Left ventricle myocardium superior (tissue), 1 donor: ENCODE measurements at places on chromosomes 7 and 10.

GRCh38 chr7:22488643-22489462, 11.1 kb downstream of the STEAP1B start:
- peak; percentile 39 for DNase-seq

- DNase-seq, result no peak
These were observed 58.8 kb downstream of the INSIG1 start for GRCh38 chr7:155356323-155357105.

DNA sequence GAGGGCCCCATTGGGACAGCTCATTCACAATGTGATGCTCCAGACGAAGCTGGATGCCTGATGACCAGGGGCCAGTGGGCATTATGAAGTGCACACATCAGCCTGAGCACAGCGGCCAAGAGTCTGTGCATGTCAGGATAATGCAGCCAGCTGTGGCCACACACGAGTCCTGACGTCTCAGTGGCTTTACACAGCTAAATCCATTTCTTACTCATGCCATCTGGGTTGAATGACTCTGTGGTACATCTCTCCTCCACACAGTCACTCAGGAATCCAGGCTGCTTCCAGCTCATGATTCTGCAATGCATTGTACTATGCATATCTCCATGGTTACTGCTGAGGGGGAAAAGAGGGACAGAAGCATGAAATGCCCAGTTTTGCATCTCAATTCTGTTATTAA, 123.6 kb downstream of the PRLHR start:
- DNase-seq, result no peak

DNA sequence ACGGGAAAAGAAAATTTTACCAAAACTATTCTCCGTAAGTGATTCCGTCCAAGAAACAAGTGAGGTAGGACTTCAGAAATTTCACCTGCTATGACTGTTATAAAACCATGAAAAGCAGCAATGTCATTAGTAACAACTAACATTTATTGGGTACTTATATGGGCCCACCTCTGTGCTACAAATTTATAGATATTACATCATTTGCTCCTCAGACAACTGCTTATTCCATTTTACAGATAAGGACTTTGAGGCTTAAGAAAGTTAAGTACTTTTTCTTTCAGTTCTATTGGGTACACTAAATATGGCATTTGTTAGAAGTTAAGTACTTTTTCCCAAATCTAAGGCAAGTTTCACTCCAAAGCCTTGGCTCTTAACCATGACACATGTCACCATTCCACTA, 36.3 kb downstream of the HACD1 start:
- DNase-seq, result no peak

DNA sequence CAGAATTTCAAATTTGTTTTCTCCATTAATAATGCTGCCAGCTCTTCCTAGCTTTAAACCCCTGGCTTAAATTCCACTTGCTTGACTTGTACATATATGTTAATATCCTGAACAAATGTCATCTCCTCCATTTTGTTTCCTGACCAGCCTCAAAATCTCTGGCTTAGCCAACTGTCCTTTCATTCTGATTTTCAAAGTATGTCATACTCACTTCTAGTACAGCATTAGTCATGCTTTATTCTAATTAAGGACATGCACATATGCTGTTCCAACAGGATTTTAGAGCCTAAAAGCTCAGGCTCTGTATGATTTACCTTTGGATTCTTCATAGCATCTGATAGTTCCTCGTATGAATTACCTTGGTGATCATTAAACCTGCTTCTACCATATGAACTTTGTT, 158.3 kb downstream of the ZNF438 start:
- DNase-seq, result no peak

DNA sequence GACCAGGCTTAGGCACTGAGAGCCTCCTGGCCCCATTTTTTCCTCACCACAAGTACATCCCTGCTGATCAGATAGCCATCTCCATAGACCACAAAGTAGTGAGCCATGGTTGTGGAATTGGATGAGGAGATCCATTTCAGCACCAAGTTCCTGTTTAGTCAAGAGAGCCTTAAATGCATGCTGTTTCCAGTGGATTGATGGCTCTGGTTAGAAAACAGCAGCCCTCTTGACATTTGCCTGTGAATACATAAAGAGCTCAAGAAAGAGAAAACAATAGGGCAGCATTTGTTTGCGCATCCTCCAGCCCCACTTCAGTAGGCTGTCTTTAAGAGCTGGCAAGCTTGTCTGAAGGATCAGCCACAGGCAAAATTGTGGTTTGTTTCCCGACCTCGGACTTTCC, 251.2 kb downstream of the POU6F2 start:
- no peak for DNase-seq

DNA sequence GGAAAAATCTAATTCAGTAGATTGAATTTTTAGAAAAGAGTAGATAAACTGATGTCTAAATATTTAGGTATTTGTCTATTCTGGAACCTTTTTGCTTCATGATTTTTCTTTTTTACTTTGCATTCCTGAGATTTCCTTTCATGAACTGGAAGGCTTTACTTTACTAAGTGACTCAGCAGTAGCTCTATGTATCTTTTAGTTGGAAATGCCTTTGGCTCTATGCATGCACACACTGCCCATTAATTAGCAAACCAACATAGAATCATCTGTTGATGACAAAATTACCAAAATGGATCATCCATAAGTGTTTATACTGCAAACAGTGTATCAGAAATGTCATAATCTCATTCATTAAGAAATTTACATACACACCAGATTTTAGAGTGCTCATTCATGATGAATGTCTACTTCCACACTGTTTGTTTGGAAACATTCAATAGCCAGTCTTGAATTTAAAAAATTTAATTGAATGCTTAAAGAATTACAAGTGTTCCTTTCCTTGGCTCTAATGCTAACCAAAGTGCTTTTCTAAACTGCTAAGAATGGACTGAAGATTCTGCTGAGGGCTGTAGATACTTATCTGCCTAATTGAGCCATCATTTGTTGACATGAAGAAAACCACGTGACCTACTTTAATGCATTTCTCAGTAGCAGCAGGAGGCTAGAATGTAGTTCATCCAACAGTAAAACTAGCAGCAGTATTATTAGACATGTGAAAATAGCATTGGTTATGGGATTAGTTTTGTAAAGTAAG, 282.0 kb downstream of the ADK start:
- no peak for DNase-seq

DNA sequence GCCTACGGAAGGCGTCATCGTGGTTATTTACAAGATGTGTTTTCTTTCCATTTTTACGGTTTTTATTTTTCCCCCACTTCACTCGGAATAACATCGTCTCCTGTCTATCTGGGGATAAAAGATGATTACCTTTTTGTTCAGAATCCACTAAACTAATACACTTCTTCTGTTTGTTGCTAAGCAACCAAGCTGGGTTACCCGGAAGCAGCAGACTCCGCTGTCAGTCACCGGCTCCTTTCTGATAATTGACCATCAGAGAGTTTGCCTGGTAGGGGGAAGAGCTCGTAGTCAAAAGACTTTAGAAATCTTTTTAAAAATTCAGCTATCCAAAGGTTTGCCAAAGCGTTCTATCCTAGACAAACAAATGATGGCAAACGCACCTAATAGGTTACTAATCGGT, 75.0 kb upstream of the SFMBT2 start:
- no peak for DNase-seq

DNA sequence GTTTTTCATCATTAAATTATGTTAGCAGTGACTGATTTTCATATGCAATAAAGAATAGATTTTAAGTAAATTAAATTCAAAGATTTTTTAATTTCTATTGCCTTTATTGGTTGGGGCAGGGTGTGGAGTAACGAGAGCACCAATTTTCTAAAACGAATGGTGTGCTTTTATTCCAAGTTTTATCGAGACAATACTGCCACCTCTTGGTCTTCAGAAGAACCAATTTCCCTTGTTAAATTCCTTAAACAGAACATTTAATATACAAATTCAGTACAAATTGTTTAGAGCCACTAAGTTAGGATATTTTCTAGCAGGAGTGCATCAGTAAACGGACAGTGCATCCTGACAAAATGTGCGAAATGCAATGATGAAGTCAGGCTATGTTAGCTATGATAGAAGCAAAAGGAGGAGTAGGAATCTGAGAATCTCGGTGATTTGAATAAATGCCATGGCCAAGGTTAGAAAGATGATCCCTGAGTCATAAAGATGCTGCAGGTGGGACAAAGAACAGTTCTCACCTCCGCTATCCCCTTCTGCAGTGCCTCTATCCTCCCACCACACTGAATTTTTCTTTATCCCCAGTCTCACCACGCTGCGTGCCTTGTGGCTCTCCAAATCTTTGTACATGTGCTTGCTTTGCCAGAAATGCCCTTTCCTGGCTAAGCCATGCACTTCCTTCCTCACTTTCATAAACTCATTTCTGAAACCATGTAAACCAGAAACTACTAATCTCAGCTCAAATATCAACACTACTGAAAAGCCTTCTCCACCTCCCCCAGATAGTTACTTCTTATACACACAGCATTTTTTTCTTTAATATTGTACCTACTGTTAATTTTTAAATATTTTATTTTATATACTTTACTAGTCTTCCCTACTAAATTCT, 31.9 kb upstream of the AGBL3 start:
- no peak for DNase-seq

DNA sequence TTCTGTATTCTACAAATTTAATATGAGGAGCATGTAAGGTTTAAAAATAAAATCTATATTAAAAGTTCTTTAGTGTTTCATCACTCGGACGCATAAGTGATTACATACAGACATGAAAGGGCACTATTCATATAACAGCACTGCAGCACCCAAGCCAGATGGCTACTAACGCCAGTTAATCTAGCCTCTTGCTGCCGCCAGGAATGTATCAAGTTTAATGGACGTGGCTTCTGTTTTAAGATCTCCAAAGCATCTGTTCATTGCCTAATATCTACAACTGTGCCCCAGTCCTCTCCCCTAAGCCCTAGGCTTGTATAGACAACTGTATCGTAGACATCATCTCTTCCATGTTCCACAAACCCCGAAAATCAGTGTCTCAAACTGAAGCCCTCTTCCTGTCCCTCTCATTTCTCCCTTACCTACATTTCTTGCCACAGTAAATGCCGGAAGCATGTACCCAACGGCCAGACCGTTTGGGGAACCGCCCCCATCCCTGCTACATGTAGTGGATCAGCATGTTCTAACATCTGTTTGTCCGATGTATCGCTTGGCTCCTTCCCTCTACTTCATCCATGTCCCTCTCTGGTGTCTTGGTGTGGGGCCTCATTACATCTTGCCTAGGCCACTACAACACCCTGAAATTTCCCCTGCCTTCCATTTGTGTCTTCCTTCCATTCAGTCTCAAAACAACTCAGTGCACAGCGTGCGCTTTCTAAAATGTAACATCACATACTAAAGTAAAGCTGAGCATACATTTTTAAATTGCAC, 147.5 kb upstream of the RSU1 start:
- DNase-seq, result no peak

DNA sequence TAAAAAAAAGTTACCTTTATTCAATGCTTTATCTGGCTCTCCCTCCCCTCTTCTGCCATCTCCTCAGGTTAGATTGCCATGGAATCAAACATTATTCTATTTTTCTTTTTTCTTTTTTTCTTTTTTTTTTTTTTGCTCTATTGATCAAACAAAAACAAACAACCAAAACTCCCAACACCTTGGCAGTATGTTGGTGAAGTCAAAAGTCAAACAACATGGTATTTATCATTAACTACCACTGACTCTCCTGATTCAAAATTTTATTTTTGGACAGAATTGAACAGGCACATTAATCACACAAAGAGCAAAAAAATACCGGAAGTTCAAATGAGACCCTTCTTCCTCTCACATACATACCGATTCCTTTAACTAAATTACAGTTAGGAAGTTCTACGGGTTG, 6.4 kb downstream of the PON1 start:
- no peak for DNase-seq

DNA sequence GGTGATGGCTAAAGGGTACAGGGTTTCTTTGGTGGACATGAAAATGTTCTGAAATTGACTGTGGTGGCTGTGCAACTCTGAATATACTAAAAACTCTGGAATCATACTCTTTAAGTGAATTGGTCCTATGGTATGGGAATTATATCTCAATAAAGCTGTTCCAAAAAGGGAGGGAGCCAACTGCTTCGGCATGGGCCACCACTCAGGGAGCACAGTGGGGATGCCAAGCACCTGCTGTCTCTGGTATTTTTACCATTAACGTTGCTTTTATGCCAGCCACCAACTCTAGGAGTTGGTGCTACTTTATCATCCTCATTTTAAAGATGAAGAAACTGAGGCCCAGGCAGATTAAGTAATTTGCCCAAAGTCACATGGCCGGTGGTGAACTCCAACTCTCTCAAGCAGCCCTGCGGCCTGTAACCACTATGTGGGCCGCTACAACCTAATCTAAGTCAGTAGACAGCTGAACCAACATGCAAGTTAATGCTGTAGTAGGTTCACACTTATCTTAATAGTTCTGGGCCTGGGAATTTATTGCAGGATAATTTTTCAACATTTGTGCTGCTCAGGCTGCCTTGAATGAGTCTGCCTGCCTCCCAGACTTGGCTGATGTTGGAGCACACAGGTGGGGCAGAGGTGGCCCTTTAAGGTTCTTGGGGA, 20.8 kb downstream of the SH3PXD2A start:
- no peak for DNase-seq

DNA sequence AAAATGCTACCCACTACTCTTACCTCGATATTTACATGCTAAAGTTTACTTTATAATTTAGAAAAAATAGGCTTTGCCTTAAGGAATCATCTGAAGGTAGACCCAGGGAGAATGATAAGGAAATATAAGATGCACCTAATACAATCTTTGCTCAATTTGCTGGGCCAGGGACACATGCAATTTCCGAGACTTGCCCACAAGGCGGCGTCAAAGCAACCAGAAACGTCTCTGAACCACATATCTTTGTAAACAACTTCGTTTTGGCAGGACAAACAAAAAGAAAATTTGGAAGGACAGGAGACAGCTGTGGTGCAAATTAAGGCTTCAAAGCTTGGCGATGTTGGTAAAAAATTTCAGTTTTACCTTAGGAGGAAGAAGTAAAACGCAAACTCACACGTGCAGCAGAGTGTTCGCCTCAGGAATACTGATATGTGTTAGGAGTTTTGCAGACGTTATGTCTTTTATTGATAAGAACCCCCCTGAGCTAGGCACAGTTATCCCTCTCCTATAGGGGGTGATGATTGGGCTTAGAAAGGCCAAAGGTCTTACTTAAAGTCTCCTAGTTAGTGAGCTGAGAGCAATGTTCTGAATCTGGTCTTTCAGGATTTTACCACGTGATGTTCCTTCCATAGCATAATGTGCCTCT, 134.3 kb downstream of the PRKCQ start:
- DNase-seq, result peak; percentile 66

GRCh38 chr10:69913606-69914382, 112.1 kb downstream of the COL13A1 start:
- DNase-seq, result no peak

GRCh38 chr7:79401254-79401653, 52.2 kb downstream of the MAGI2 start:
- DNase-seq, result no peak

- no peak for DNase-seq
These were observed 28.2 kb downstream of the COL1A2 start for GRCh38 chr7:94422827-94423460.

GRCh38 chr10:91883549-91884444, 25.5 kb downstream of the FGFBP3 start:
- DNase-seq, result peak; percentile 36

DNA sequence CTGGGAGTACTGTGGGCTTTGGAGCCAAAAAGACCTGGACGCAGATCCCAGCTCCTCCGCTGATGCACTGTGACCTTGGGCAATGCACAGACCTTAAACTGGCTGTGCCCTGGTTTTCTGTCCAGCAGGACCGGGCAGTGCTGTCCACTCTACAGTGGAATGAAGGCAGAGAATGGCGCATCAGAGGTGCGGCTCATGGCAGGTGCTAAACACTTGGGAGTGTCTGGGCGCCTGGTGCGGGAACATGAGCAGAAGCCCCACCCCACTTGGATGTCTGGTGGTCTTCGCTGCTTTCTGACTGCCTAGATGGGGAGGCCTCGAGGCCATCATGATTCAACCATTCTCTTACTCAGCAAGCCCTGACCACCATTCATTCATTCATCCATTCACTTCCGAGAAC, 153.7 kb downstream of the GRK5 start:
- DNase-seq, result no peak
